Adrenal gland (tissue), 19 donors: ENCODE measurements at places on chromosomes 16 and 17.

DNA sequence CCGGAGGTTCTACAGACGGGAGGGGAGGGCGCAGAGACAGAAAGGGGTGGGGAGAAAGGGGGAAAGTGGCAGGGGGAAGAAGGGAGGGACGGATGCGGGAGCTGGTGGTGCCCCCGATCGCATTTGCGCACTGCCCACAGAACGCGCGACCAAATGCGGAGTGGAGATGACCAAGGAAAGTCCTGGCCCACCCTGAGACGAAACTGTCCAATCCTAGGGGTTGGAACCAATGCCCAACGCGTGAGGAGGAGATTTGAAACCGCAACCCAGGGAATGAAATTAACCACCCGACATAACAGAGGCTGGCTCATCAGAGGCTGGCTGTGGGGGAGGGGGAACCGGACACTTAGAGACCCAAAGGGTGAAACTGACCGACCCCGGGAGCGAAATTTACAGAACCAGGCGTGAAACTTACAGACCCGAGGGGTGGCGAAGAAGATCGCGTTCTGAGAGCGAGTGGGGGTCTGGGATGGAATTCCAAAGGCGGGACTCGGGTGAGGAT lies 1.4 kb downstream of the HES7 start:
- no peak for DNase-seq

- no peak for DNase-seq
Observed at GRCh38 chr16:67460168-67460567, 20.8 kb downstream of the ATP6V0D1 start.

DNA sequence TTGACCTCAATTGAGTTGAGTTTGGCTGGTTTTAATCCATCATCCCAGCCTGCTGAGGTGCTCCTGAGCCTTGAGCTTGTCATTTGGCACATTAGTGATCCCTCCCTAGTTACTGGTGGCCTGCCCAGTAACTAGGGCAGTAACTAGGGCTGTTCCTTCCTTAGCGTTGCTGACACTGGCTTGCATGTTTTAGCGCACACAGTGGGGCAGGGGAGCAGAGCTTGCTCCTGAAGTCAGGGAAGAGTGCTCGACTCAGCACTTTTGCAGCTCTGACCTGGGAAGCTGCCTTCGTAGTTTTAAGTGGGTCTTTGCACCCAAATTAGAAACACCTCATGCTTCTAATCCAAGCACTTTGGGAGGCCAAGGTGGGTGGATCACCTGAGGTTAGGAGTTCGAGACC lies 15.7 kb downstream of the CCDC42 start:
- DNase-seq: no peak

- DNase-seq: peak; percentile 71
Observed at GRCh38 chr17:17921192-17922069, 50.8 kb downstream of the TOM1L2 start.

- DNase-seq: no peak
Observed at GRCh38 chr16:52407778-52408177, 139.2 kb downstream of the TOX3 start.

GRCh38 chr16:85438981-85439685 lies 174.0 kb upstream of the GSE1 start:
- DNase-seq: no peak

- no peak for DNase-seq
Observed at GRCh38 chr17:27326585-27326984, 32.7 kb downstream of the WSB1 start.

DNA sequence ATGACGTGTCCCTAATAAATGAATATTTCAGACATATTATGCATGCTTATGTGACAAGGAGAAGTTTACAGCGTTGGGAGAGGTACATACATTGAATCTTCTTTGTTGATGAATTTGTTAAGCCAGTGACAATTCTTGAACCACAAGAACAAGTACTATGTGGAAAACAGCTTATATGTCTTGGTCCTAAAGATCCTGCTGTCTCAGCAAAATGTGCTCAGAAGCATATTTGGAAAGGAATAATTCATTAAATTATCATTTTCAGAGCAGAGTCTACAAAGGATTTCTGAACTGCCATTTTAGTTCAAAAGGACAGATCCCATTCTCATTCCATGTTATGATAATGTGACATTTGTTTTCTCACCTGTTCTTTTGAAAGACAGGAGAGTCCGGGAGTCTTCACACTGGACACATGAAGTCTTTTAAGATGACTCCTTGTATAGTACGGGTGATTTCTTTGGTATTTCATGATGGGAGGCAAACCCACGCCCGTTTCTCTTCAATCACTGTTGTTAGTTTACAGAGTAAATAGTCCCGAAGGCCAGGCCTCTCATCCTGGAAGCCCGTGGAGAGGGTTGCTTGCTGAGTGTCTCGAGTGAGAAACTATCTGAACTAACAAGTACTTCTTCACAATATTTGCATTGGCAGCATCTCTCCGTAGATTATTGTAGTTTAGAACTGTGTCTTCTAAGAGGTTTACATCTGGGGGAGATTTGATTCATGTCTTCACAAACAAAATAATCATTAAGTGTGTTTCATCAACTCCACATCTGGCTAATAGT lies 26.7 kb downstream of the VPS35L start:
- DNase-seq: no peak

GRCh38 chr17:61279476-61280145 lies 120.0 kb upstream of the TBX2 start:
- DNase-seq: no peak

DNA sequence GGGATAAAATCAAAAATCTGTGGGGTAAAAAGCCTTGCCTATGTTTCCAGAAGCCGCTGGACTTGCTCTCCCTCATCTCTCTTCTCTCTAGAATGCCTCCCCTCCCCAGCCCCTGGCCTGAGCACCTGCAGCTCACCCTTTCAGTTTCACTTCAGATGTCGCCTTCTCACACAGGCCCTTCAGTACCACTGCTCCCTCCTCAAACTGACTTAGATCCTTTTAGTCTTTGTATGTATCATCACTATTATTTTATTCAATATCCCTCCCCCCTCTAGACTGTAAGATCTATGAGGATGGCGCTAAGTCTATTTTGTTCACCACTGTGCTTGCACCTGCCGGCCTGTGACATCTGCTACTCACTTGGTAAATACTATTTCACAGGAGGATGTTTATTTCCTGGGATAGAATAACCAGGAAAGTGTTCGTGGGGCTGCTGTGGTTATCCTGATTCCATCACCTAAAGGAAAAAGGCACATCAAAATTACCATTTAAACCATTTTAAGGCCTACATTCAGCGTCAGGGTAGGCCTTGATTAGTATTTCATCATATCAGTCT lies 122.3 kb downstream of the MRTFB start:
- no peak for DNase-seq

DNA sequence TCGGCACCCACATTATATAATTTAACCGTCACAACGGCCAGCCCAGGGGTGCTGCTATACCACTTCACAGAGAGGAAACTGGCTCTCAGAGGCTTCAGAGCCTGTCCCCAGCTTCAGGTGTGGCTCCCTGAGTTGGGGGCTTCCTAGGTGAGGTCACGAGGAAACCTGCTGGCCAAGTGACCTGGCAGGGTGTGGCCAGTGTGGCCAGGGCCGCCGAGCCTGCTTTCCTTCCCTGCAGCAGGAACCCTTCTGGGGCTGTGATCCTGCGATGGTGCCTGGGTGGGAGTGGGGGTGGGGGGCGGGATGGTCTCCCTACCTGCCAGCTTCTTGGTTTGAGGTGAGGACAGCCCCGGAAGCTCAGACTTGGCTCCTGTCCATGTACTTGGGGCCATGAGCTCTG lies 39.9 kb downstream of the ADCY7 start:
- DNase-seq: no peak

GRCh38 chr17:54991567-54991966 lies 23.0 kb downstream of the STXBP4 start:
- DNase-seq: no peak

GRCh38 chr16:64132759-64133361 lies 989.0 kb downstream of the CDH11 start:
- no peak for DNase-seq

DNA sequence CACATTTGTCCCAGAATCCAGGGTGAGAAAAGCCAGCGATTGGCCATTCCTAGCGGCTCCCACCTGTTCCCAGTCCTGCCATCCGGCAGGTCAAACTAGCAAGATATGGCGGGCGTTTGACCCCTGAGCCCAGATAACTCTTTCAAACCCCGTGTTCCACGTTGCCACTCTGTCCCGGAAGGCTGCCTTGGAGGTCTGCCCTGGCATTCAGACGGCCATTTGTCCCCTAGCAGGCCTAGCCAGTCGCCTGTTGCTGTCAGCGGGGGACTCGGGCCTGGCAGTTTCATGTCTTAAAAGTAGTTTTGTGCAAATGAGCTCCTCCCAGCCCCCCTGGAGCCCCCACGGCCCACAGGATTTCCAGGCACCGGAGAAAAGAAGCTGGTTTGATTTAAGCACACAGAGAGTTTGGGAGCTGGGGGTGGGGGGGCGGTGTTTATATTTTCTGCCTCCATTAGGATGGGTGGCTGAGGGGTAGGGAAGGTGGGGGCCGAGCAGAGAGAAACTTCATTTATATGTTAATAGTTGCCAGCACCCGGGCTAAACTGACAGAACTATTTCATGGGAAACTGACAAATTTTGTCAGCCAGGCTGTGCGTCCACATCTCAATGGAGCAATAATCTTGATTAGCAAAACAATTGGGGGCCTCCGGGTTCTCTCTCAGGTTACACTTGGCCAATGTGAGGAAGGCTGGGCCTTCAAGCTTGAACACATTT lies 240.9 kb upstream of the SALL1 start:
- no peak for DNase-seq

GRCh38 chr16:85372627-85373372 lies 240.3 kb upstream of the GSE1 start:
- DNase-seq: peak; percentile 89

- DNase-seq: peak; percentile 73
Observed at GRCh38 chr16:54193665-54194333, 92.8 kb downstream of the IRX3 start.

DNA sequence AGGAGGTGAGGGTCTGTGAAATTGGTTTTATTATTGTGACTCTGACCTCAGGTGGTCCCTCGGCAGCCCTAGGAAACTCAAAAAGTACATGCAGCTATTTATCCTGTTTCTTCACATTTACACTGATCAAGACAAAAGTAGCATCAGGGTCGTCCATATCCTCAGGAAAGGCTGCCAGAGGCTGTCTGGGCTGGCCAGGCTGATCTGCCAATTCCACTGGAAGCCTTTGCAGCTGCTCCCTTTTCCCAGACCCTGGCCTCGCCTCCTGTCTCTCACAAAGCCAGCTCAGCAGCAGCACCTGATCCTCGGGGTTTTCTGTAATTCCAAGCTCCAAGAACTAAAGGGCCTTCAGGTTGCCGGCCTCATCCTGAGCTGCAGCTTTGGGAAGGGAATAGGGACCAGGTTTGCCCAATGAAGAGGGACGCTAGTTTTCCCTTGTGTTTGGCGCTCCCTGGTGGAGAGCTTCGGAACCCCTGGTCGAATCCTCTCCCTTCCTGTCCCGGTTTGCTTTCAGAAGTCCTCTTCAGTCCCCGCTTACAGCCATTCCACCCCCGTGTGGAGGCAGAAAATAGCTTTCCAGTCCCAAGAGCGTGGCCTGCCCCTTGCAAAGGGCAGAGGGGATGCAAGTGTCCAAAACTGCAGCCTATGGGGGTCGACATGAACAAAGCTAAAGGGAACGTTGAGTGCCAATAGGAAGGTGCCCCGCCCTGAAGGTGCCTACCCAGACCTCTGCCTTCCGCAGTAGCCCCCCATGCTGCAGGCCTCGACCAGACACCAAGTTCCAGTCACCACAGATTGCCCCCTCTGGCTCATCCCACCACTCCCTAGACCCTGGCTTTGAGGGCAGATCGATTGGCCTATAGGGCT lies 13.4 kb downstream of the MFSD6L start:
- peak; percentile 79 for DNase-seq
